ENCODE measurements at places on chromosomes 7 and 10. TPM values are rescaled to one million over a fixed set of nuclear protein-coding genes. Genes with fewer than 3 reads are reported as not detected.

TSPAN33 gene
- 3.8 TPM for total RNA-seq

DNA sequence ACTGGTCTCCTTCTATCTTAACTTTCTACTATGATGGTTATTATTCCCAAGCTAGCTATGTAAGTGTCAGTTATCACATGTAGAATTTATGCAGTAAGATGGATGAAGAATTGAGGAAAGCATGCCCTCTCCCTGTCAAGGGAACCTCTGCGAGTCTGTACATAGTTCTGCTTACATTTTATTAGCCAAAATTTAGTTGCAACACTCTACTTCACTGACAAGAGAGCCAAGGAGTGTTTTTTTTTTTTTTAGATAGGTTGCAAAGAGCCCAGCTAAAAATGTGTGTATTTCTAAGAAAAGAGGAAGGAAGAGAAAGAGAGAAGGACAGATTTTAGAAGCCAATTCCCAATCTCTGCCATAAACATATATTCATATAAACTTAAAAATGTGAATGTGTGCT lies 357.7 kb upstream of the LRRN3 start:
- no peak overlapping the region for H3K4me3 ChIP-seq
- no peaks in the 10 kb centered on the region for H3K27me3 ChIP-seq
- H3K4me1 ChIP-seq = no peaks in the 10 kb centered on the region
- no peak for DNase-seq
- no peaks in the 10 kb centered on the region for H3K36me3 ChIP-seq
- H3K27ac ChIP-seq = no peak overlapping the region

- no peak overlapping the region for H3K4me3 ChIP-seq
- no peak for DNase-seq
- H3K36me3 ChIP-seq = no peaks in the 10 kb centered on the region
- H3K27ac ChIP-seq = no peak overlapping the region
These were observed 36.7 kb upstream of the GRID1 start for GRCh38 chr10:86403183-86403797.

DNA sequence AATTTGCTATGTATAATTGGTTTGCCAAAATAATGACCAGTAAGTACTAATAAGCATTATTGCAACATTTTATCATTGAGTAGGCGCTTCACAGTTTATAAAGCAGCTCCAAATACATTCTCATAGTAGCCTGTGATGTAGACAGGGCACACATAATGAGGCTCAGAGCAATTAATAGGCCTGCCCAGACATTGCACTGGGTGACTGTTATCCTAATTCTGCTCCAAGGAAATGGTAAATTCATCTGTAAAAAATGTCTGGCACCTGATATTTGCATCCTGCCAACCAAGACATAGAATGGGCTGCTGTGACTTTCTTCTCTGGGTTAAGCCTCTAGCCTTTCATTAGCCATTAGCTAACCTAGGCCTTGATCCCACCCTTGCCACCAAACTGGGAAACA lies 97.6 kb downstream of the SEM1 start:
- H3K4me1 ChIP-seq = no peaks in the 10 kb centered on the region
- H3K27ac ChIP-seq = no peak overlapping the region
- H3K36me3 ChIP-seq = no peaks in the 10 kb centered on the region
- H3K27me3 ChIP-seq = no peaks in the 10 kb centered on the region
- no peak overlapping the region for H3K4me3 ChIP-seq

- no peak overlapping the region for H3K4me3 ChIP-seq
- DNase-seq = no peak
- no peaks in the 10 kb centered on the region for H3K36me3 ChIP-seq
These were observed 78.1 kb upstream of the VWDE start for GRCh38 chr7:12481722-12482121.

DNA sequence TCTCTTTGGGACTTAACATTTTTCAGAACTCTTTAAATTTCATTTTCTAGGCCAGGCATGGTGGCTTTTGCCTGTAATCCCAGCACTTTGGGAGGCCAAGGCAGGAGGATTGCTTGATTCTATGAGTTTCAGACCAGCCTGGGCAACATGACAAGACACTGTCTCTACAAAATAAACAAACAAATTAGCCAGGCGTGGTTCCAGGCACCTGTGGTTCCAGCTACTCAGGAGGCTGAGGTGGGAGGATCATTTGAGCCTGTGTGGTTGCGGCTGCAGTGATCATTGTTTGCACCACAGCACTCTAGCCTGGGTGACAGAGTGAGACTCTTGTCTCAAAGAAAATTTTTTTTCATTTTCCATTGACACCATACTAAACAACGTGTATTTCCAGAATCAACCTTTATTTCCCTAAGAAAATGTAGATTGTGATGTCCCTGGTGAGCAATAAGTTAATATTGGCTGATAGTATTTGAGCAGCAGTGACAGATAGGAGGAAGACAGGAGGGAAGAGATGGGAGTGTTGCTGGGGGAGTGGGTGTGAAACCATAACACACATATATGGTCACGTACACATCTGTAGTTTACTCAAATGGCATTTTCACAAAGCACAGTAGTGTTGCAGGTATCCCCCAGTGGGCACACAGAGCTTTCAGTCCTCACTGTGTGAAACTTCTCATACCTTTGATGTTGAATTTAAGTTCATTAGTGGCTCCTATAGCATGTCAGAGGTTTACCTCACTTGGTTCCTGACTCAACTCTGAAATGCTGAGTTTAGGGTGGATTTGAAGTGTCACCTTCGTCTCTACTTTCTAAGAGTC lies 205.6 kb downstream of the AUTS2 start:
- DNase-seq = no peak
- no peaks in the 10 kb centered on the region for H3K36me3 ChIP-seq
- H3K27ac ChIP-seq = no peak overlapping the region
- H3K4me1 ChIP-seq = peaks cover 3% of the 10 kb centered on the region

UBE2H gene
- total RNA-seq = 113 TPM

GRCh38 chr10:43376046-43376635 lies 4.7 kb downstream of the FXYD4 start:
- no peak overlapping the region for H3K4me3 ChIP-seq
- H3K27me3 ChIP-seq = no peaks in the 10 kb centered on the region
- no peaks in the 10 kb centered on the region for H3K36me3 ChIP-seq
- H3K27ac ChIP-seq = no peak overlapping the region
- DNase-seq = no peak
- no peaks in the 10 kb centered on the region for H3K4me1 ChIP-seq

- no peak overlapping the region for H3K4me3 ChIP-seq
- no peaks in the 10 kb centered on the region for H3K4me1 ChIP-seq
- no peak overlapping the region for H3K27ac ChIP-seq
- no peaks in the 10 kb centered on the region for H3K27me3 ChIP-seq
- DNase-seq = no peak
- no peaks in the 10 kb centered on the region for H3K36me3 ChIP-seq
These were observed 43.6 kb downstream of the RAB11FIP2 start for GRCh38 chr10:118003126-118003525.

DNA sequence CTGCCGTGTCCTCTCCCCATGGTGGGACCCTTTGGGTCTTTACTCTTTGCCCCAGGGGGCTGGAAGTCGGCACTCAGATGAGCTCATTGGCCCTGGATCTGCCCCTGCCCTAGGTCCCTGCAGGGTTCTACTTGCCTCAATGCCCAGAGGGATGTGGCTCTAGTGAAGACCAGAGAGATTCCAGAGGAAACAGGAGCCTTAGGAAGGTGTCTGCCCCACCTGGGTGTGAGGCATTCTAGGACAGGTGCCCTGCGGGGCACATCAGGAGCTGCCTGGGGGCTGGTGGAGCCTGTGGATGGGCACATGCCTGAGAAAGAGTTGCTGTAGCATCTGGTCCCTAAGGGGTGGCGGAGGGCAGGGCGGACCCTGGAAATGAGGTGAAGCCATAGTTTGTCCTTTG lies 128.6 kb downstream of the ADCY1 start:
- H3K27ac ChIP-seq = no peak overlapping the region
- no peaks in the 10 kb centered on the region for H3K27me3 ChIP-seq
- no peaks in the 10 kb centered on the region for H3K36me3 ChIP-seq
- no peak overlapping the region for H3K4me3 ChIP-seq

DNA sequence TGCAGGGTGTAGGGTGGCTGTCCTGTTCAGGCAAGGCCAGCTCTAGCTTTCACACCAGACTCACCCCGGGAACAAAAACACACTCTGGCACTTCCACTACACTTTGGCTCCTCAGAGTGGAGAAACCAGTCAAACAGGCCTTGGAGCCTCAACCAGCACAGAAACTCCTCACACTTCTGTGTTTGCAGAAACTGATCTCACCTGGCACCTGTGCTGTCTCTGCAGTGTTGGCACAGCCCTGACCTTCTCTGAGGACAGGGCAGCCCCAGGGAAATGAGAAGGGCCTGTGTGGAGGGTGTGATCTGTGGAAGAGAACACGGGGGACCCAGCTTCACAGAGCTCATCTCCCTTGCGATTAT lies 4.1 kb upstream of the CALML5 start:
- DNase-seq = no peak
- H3K4me1 ChIP-seq = peaks cover 100% of the 10 kb centered on the region
- no peak overlapping the region for H3K4me3 ChIP-seq
- no peaks in the 10 kb centered on the region for H3K27me3 ChIP-seq

GRCh38 chr10:125850766-125851731 lies 27.7 kb downstream of the BCCIP start:
- no peak overlapping the region for H3K4me3 ChIP-seq
- DNase-seq = no peak
- H3K36me3 ChIP-seq = no peaks in the 10 kb centered on the region
- H3K27ac ChIP-seq = no peak overlapping the region

DNA sequence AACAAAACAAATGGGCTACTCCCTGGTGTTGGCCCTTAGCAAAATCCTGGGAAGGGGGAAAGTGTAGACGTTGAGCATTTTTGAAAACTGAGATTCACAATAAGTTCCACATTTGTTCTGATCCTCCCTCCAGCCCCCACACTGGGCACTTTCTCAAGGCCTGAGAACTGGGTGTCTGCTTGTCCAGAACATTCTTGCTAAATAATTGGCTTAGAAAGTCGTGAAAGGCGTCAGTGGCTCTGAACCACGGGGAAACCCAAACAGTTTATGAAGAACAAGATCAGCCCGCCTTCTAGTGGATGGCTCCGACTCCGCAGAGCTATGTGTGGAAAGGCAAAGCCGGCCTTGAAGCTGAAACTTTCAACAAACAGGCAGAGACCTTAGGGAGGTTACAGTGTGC lies 370.1 kb downstream of the PRPF18 start:
- H3K27me3 ChIP-seq = no peaks in the 10 kb centered on the region
- H3K36me3 ChIP-seq = no peaks in the 10 kb centered on the region
- no peak for DNase-seq
- no peaks in the 10 kb centered on the region for H3K4me1 ChIP-seq
- H3K4me3 ChIP-seq = no peak overlapping the region

- no peak for DNase-seq
- no peaks in the 10 kb centered on the region for H3K4me1 ChIP-seq
- no peaks in the 10 kb centered on the region for H3K27me3 ChIP-seq
- peaks cover 7% of the 10 kb centered on the region for H3K36me3 ChIP-seq
- no peak overlapping the region for H3K27ac ChIP-seq
- H3K4me3 ChIP-seq = no peak overlapping the region
These were observed 106.7 kb downstream of the CUX1 start for GRCh38 chr7:101924171-101924570.

DNA sequence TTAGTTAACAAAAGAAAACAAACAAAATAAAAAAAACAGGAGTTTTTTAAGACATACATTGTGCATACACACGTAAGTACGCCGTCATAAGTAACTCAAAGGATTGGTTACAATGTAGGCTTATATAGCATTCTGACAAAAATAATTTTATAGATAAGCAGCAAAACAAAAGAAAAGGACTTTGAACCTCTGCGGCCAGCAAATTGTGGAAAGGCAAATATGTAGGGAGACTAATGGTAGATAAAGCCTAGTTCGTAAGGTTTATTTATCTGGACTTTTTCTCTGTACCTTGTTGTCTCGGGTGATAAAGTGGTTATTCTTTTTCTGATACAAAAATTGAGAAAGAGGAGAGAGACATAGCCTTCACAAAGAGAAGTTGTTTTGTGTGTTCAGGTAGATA lies 891.9 kb downstream of the CNTNAP2 start:
- no peaks in the 10 kb centered on the region for H3K27me3 ChIP-seq
- H3K4me1 ChIP-seq = no peaks in the 10 kb centered on the region
- DNase-seq = no peak
- H3K27ac ChIP-seq = no peak overlapping the region
- H3K36me3 ChIP-seq = no peaks in the 10 kb centered on the region

- H3K36me3 ChIP-seq = no peaks in the 10 kb centered on the region
- no peak overlapping the region for H3K4me3 ChIP-seq
- DNase-seq = no peak
These were observed 315.3 kb downstream of the FGFR2 start for GRCh38 chr10:121282797-121283515.

AKR1C8 gene
- total RNA-seq = not detected

DNA sequence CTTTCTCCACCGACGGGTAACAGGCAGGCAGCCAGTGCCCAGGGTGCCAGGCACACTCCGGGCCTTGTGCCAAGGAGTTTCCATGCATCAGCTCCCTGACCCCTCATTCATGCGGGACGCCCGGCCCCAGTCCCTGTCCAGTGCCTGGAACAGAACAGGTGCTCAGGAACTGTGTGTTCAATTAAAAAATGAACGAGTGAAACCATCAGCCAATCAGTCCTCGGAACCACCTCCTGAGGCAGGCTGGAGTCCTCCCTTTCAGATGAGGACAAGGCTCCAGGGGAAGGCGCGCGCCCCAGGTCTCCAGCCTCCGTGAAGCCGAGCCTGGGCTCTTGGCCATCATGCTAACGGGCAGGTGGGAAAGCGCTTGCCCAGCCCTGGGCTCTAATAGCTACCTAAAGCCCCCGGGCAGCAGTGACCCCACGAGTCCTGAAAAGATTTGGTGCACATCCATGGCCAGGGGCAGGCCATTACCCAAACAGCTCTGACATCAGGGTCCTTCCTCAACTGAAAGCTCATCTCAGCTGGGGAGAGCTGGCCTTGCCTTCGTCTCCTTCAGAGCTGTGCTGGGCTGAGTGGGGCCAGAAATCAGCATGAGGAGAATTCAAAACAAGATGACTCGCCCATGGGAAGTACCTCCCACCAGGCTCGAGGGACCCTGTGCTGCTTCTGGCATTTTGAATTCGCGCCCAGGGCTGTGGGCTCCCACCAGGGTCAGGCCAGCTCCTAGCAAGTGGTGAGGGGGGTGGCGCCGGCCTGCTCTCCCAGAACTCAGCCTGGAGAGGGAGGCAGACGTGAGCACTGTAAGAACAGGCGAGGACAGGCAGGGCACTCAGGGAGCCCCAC lies 200.5 kb downstream of the MAD1L1 start:
- DNase-seq = no peak
- H3K4me3 ChIP-seq = no peak overlapping the region
- H3K4me1 ChIP-seq = no peaks in the 10 kb centered on the region
- no peaks in the 10 kb centered on the region for H3K27me3 ChIP-seq

Data from esophagus squamous epithelium (tissue), 5 donors.